ENCODE measurements at places on chromosomes 4 and X. TPM values are rescaled to one million over a fixed set of nuclear protein-coding genes. Genes with fewer than 3 reads are reported as not detected.

GRCh38 chr4:150230561-150230960 lies 152.3 kb downstream of the DCLK2 start:
- H3K4me3 ChIP-seq: no peak overlapping the region
- no peaks in the 10 kb centered on the region for H3K27me3 ChIP-seq
- no peak for DNase-seq
- H3K27ac ChIP-seq: peak overlapping the region; percentile 75
- H3K4me1 ChIP-seq: peaks cover 30% of the 10 kb centered on the region

DNA sequence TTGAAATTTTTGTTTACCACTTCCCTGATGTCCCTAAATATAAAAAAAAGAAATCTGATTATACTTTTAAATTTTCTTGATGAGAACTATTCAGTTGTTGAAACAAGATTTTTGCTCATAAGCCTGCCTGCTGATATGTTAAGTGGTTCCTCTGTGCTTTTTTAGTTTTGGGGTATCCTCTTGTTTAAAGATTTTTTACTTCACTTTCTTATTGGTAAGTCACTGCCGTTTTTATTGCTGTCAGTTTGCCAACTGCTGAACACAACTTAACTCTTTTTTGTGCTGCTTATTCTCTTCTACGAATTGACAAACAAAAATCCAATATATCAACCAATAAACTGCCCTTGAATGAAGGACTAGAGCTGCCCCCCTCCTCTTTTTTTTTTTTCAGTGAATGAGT lies 39.5 kb downstream of the GUCY1A1 start:
- H3K4me1 ChIP-seq: 0 out of 2 replicates have a peak, but pooled peaks cover 1% of the 10 kb centered on the region
- DNase-seq: no peak
- no peaks in the 10 kb centered on the region for H3K36me3 ChIP-seq

AKAP4 gene
- not detected for total RNA-seq

DNA sequence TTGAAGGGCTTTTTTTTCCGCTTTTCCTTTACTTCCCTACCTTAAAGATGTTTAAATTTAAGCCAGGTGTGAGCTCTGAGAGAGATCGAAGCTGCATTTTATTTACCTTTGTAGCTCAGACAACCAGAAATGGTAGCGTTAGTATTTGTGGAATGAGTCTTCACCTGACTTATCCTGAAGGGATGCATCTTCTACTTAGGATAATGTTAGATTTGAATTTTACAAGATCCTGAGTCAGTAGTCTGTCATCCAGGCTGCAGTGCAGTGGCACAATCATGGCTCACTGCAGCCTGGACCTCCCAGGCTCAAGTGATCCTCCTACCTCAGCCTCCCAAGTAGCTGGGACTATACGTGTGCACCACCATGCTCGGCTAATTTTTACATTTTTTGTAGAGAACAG lies 26.2 kb downstream of the TMSB4X start:
- H3K36me3 ChIP-seq: no peaks in the 10 kb centered on the region
- H3K27ac ChIP-seq: no peak overlapping the region
- no peak for DNase-seq

PDCL2 gene
- total RNA-seq: not detected

GRCh38 chr4:118254368-118254767 lies 98.4 kb downstream of the PRSS12 start:
- DNase-seq: no peak
- no peaks in the 10 kb centered on the region for H3K4me1 ChIP-seq
- no peak overlapping the region for H3K27ac ChIP-seq
- no peaks in the 10 kb centered on the region for H3K27me3 ChIP-seq
- no peaks in the 10 kb centered on the region for H3K36me3 ChIP-seq
- H3K4me3 ChIP-seq: no peak overlapping the region

SPANXB1 gene
- total RNA-seq: not detected

GRCh38 chr4:2281575-2282343 lies 19.9 kb upstream of the MXD4 start:
- no peaks in the 10 kb centered on the region for H3K36me3 ChIP-seq
- H3K27ac ChIP-seq: no peak overlapping the region
- DNase-seq: no peak
- H3K4me3 ChIP-seq: no peak overlapping the region
- H3K4me1 ChIP-seq: peaks cover 2% of the 10 kb centered on the region

GRCh38 chr4:14143892-14144291 lies 516.4 kb upstream of the BOD1L1 start:
- DNase-seq: peak; percentile 6
- H3K4me1 ChIP-seq: no peaks in the 10 kb centered on the region
- no peaks in the 10 kb centered on the region for H3K27me3 ChIP-seq
- H3K36me3 ChIP-seq: no peaks in the 10 kb centered on the region

DNA sequence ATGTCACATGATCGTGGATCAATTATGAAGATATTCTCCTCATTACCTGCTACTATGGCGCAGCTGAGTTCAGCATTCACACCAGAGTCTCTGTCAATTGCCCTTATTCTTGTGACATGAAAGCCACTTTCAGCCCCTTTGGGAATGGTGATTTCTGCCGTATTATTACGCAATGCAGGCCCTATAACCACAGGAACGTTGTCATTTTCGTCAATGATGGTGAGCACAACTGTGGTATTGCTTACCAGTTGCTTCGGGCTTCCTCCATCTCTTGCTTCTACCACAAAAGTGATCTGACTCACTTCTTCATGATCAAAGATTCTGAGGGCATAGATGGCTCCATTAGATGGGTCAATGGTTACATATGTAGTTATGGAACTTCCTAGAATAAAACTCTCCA lies 2.1 kb downstream of the PCDH18 start:
- no peaks in the 10 kb centered on the region for H3K27me3 ChIP-seq
- peak; percentile 79 for DNase-seq
- H3K27ac ChIP-seq: peak overlapping the region; percentile 69

TLR10 gene
- total RNA-seq: not detected

DNA sequence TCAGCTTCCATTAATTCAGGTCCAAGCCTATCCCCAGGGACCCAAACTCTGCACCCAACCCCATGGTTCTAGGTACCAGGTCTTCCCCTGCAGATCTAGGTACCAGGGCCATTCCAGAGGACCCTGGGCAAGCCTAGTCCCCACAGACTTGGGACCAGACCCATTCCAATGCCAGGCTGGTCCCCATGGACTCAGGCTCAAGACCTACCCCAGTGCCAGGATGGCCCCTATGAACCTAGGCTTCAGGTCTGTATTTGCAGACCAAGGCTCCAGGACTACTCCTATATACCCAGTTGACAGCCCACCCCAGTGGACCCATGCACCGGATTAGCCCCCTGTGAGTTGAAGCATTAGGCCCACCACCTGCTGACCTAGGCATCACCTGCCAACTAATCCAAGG lies 8.9 kb downstream of the MTHFD2L start:
- no peaks in the 10 kb centered on the region for H3K36me3 ChIP-seq
- no peak overlapping the region for H3K27ac ChIP-seq
- no peak for DNase-seq

- no peaks in the 10 kb centered on the region for H3K36me3 ChIP-seq
- no peaks in the 10 kb centered on the region for H3K27me3 ChIP-seq
- no peak for DNase-seq
- no peak overlapping the region for H3K27ac ChIP-seq
- no peak overlapping the region for H3K4me3 ChIP-seq
- no peaks in the 10 kb centered on the region for H3K4me1 ChIP-seq
These were observed 159.9 kb downstream of the BANK1 start for GRCh38 chr4:101950258-101950979.

- H3K27me3 ChIP-seq: no peaks in the 10 kb centered on the region
- no peaks in the 10 kb centered on the region for H3K36me3 ChIP-seq
- H3K4me3 ChIP-seq: no peak overlapping the region
- DNase-seq: peak; percentile 59
- 0 out of 2 replicates have a peak overlapping the region, but pooled peaks have one; percentile 33 for H3K27ac ChIP-seq
These were observed 37.8 kb downstream of the TBC1D9 start for GRCh38 chr4:140718241-140718952.

SPANXC gene
- not detected for total RNA-seq

GRCh38 chr4:75037252-75037651 lies 104.3 kb downstream of the PARM1 start:
- no peak for DNase-seq
- no peaks in the 10 kb centered on the region for H3K4me1 ChIP-seq
- H3K27me3 ChIP-seq: no peaks in the 10 kb centered on the region
- no peaks in the 10 kb centered on the region for H3K36me3 ChIP-seq
- H3K4me3 ChIP-seq: no peak overlapping the region
- no peak overlapping the region for H3K27ac ChIP-seq

GRCh38 chr4:185839770-185840169 lies 27.8 kb upstream of the SORBS2 start:
- H3K4me3 ChIP-seq: no peak overlapping the region
- DNase-seq: peak; percentile 26
- H3K27ac ChIP-seq: peak overlapping the region; percentile 91
- H3K27me3 ChIP-seq: no peaks in the 10 kb centered on the region
- no peaks in the 10 kb centered on the region for H3K36me3 ChIP-seq
- peaks cover 24% of the 10 kb centered on the region for H3K4me1 ChIP-seq

BMX gene
- not detected for total RNA-seq

AWAT2 gene
- total RNA-seq: under 0.01 TPM

RBMXL3 gene
- not detected for total RNA-seq

GRCh38 chrX:15206306-15206705 lies 63.6 kb downstream of the ASB9 start:
- no peaks in the 10 kb centered on the region for H3K27me3 ChIP-seq
- no peak overlapping the region for H3K27ac ChIP-seq
- H3K36me3 ChIP-seq: no peaks in the 10 kb centered on the region

GRCh38 chr4:112860830-112861690 lies 188.4 kb upstream of the ANK2 start:
- no peak overlapping the region for H3K4me3 ChIP-seq
- no peak overlapping the region for H3K27ac ChIP-seq
- no peaks in the 10 kb centered on the region for H3K27me3 ChIP-seq
- DNase-seq: no peak
- no peaks in the 10 kb centered on the region for H3K4me1 ChIP-seq
- H3K36me3 ChIP-seq: no peaks in the 10 kb centered on the region

DNA sequence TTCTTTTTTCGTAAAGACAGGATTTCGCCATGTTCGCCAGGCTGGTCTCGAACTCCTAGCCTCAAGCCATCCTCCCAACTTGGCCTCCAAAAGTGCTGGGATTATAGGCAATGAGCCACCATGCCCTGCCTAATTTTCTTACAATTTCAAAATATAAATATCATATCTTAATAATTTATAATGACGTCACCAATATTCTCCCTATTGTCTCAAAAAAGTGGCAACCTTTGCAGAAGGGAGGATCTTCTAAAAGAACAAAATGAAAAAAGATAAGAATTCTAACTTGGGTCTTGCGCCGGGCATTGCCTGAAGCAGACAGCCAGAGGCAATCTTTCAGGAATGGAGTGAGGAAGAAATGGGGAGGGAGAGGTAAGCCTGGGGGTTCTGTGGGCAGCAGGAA lies 37.9 kb upstream of the WAS start:
- H3K27me3 ChIP-seq: no peaks in the 10 kb centered on the region
- H3K27ac ChIP-seq: no peak overlapping the region

DNA sequence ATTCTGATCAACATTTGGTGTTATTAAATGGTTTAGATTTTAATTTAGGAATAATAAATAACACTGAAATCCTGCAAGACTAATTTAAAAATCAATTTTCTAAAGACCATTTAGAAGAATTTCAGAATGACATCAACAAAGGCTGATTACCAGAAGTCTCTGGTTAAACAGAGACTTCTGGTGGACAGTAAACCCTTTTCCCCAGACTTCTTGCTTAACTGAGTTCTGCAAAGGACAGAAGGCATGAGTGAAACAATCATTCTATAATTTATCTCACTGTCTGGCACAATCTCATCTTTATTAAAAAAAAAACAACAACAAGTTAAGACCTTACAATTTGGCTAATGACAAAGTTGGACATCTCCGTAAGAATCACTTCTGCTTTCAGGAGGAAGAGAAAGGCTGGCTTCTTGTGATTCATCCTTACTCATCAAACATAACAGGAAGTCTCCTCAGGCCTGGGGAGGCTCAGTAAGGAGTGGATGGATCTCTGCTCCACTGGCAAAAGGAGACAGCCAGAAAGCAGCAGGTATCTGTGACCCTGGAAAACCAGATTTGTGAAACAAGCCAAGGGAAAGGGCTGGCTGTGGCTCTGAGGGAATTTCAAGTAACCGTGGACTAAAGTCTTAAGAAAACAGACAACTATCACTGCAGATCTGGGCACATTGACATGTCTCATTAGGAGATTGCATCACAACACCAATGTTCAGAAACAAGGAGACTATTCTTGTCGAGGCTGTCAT lies 908 bp upstream of the TLR6 start:
- peak; percentile 94 for DNase-seq
- H3K27me3 ChIP-seq: no peaks in the 10 kb centered on the region
- H3K27ac ChIP-seq: peak overlapping the region; percentile 92
- H3K4me1 ChIP-seq: peaks cover 8% of the 10 kb centered on the region
- H3K36me3 ChIP-seq: no peaks in the 10 kb centered on the region

DCLK2 gene
- 11.3 TPM for total RNA-seq

- no peaks in the 10 kb centered on the region for H3K4me1 ChIP-seq
- peak; percentile 13 for DNase-seq
- H3K4me3 ChIP-seq: no peak overlapping the region
- no peak overlapping the region for H3K27ac ChIP-seq
- no peaks in the 10 kb centered on the region for H3K27me3 ChIP-seq
These were observed 73.7 kb downstream of the BEND2 start for GRCh38 chrX:18146954-18147353.

SUPT20HL1 gene
- not detected for total RNA-seq

DNA sequence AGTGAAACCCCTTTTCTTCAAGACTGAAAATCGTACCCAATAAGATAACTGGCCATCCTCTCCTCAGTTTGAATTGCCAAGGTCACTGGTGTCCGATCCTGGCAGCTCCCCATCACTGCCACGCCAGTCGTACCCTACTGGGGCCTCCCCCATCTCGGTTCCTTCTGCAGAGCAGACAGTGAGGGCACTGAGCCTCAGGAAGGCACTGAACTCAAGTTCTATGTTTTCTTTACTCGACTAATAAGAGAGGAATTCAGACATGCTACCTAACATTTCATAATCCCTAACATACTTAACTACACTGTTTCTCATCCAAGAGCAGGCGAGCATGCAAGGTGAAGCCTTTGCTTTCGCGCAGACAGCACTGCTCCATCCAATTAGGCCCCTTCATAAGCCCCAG lies 23.4 kb downstream of the ZFYVE28 start:
- peak; percentile 50 for DNase-seq
- H3K4me1 ChIP-seq: peaks cover 4% of the 10 kb centered on the region
- H3K27ac ChIP-seq: no peak overlapping the region
- no peaks in the 10 kb centered on the region for H3K36me3 ChIP-seq
- peaks cover 36% of the 10 kb centered on the region for H3K27me3 ChIP-seq

GRCh38 chrX:54530357-54530900 lies 410 bp downstream of the GNL3L start:
- DNase-seq: no peak
- H3K4me3 ChIP-seq: peak overlapping the region; percentile 98
- H3K27ac ChIP-seq: peak overlapping the region; percentile 95
- H3K4me1 ChIP-seq: peaks cover 2% of the 10 kb centered on the region
- H3K27me3 ChIP-seq: no peaks in the 10 kb centered on the region
- H3K36me3 ChIP-seq: no peaks in the 10 kb centered on the region
